ENCODE measurements at places on chromosomes 16 and 17.

GRCh38 chr16:27080895-27081294, 14.2 kb downstream of the C16orf82 start:
- no peak for DNase-seq

DNA sequence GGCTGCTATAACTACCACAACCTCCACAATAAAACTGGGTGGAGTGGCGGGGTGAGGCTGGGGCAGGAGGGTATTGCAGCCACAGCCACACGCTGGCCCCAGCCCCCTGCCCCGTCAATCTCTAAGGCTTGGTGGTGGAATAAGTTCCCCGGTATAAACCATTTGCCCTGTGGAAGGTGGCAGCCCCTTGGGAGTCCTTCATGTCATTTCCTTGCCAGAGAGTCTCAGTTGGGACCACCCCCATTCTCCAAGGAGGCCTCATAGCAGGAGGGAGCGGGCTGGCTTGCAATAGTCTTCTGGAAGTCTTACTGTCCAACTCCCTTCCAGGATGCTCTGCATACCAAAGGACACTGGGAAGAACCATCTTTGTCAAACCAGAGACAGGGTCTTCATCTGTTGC, 19.4 kb downstream of the CD300A start:
- no peak for DNase-seq

- no peak for DNase-seq
These were observed 19.8 kb downstream of the SLC7A5 start for GRCh38 chr16:87849419-87850008.

DNA sequence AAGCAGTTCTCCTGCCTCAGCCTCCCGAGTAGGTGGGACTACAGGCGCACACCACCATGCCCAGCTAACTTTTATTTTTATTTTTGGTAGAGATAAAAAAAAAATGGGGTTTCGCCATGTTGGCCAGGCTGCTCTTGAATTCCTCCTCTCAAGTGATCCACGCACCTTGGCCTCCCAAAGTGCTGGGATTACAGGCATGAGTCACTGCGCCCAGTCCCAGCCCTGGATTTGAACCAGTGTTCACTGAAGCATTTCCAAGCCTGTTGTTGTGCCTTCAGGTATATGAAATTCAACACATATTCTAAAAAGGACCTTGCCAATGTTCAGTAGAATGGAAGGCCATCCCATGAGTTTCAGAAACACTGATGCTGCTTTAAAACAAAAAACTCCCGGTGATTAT, 165.3 kb downstream of the SLC39A11 start:
- no peak for DNase-seq

GRCh38 chr17:17971431-17972125, 622 bp downstream of the TOM1L2 start:
- DNase-seq = no peak

DNA sequence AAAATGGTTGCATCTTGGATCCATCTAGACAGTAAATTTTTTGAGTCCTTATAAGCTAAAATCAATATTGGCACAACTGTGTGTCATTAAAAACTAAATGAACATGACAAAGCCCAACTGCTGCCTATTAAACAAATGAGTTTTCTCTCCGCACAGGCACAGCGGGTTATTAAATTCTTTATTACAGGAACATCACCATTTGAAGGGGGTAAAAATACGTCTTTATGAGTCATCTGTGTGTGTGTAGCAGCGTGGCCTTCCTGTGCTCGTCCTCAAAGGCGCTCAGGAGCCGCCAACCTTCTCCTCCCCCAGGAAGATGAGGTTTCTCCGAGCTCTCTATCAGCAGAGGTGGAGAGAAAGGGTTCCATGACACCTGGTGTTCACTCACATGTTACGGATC, 62.6 kb upstream of the SDK2 start:
- peak; percentile 74 for DNase-seq

- DNase-seq = no peak
These were observed 372.3 kb downstream of the SEC14L1 start for GRCh38 chr17:77513045-77513444.

GRCh38 chr17:66952031-66952524, 12.4 kb upstream of the CACNG4 start:
- DNase-seq = no peak

DNA sequence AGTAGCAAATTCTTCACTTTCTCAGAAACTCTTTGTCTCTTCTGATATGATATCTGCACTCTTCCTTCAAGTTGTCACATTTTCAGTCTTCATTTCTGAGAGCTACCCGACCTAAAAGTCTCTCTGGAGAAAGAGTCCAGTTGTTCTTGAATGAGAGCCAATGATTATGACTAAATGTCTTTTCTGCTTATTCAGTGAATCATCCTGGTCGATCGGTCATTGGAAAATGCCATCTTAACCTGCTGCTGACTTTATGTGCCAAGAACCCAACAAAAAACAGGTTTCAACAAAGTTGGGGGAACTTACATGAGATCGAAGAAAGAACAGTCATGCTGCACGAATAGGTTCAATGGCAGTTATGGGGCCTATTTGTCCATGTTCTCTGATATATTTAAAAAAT, 15.9 kb downstream of the SOX9 start:
- DNase-seq = no peak

- DNase-seq = peak; percentile 55
These were observed 396.5 kb upstream of the PMFBP1 start for GRCh38 chr16:72568502-72568901.

GRCh38 chr17:29031488-29031887, 11.5 kb upstream of the PIPOX start:
- DNase-seq = no peak

GRCh38 chr17:49334744-49335512, 27.1 kb downstream of the ZNF652 start:
- DNase-seq = no peak

DNA sequence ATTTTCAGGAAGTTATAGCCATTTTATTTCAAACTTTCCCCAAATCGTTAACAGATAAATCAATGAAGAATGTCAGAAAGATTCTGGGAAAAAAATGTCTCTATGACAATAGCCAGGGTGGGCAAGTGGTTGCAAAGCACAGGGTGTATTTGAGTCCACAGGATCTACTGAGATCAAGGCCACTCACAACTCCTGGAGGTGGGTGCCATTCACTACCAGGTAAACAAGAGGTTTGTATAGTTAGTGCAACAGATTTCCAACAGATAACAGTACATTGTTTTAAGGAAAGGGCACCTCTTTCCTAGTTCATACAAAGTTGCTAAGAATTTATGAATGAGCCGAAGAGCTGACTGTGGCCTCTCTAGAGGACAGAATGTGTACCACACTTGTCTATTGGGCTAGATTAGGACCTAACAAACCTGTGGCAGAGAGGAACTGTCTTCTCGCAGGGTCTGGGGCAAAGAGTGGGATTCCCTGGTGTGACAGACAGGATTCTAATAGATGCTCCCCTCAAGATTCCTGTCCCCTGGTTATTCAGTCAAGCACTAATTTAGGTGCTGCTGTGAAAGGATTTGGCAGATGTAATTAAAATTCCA, 52.0 kb upstream of the ZNF629 start:
- no peak for DNase-seq

DNA sequence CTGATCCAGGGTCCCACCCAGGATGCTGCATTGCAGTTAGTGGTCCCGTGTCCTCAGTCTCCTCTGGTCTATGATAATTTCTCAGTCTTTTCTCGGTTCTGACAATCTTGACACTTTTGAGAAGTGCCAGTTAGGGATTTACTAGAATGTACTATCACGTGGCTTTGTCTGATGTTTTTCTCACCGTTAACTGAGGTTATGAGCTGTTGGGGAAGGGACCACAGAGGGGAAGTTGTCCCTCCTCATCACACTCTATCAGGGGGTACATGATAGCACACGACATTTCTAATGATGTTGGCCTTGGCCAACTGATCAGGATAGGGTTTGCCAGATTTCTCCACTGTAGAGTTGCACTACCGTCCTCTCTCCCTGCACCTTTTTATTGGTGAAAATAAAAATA, 250.9 kb upstream of the SDK2 start:
- no peak for DNase-seq

DNA sequence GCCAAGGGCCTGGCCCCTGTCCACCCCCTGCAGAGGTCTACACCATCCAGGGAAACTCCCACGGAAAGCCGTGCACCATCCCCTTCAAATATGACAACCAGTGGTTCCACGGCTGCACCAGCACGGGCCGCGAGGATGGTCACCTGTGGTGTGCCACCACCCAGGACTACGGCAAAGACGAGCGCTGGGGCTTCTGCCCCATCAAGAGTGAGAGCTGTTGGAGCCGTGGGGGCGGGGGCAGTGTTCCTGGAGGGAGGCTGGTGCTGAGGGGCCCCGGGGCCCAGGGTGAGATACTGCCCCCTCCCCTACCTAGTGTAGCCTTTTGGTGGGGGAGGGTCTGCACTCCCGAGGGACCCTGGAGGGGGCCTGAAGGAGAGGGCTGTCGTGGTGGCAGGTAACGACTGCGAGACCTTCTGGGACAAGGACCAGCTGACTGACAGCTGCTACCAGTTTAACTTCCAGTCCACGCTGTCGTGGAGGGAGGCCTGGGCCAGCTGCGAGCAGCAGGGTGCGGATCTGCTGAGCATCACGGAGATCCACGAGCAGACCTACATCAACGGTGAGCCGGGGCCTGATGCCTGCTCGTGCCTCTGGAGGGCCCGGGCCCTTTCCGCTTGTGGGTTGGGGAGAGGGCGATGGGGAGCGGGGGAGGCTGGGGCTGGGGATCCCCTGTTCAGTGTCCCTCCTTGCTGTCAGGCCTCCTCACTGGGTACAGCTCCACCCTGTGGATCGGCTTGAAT, 38.8 kb downstream of the MRC2 start:
- no peak for DNase-seq

DNA sequence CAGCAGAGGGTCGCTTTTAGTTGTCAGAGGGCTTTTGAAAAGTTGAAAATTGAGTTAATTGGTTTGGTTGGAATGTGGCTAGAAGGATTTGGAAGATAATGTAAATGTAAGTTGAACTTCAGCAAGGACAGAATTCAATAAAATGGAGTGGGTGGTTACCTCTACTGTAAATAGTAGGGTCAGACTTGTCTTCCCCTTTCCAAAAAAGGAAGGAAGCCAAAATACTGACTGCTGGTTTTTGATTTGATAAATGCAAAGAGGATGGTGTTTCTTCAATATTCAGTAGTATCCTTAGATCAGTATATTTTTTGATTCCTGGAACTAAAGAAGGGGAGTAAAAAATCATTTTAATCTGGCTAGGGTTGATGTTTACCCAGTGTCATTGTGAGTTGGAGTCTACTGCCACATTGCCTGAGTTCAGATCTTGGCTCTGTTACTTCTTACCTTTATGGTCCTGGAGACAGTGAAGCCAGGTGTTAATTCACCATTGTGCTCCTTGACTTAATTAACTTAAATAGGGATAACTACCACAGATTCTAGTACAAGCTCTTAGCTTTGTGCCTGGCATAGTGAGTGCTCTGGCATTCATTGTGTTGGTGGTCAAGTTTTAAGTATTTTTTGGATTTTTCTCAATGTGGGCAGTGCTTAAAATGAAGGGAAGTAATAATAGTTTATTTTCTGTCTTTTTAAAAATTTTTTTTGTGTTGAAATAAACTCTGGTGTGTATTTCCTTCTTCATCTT, 4.4 kb downstream of the HAPSTR1 start:
- DNase-seq = no peak

- no peak for DNase-seq
These were observed 15.0 kb upstream of the SCIMP start for GRCh38 chr17:5249615-5250014.

DNA sequence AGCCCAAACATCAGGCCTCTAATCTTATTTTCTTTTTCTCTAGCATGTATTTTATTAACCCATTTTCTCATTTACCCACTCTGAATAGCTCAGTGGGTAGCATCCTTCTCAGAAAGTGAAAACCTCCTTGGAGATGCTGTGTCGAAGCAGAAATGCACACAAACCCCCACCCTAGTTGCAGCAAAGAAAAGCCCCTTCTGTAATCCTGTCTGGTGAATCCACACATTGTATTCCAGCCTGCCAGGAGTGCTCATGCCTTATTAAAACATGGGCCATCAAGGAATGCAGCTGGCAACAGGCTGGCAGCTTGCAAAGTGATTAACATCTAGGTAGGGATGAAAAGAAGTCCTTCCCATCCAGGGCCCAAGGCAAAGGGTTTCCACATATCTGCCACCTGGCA, 39.7 kb upstream of the AXIN2 start:
- no peak for DNase-seq
